Chondrocyte (in vitro differentiated cells): ENCODE measurements at places on chromosomes 1 and 21. TPM values are rescaled to one million over a fixed set of nuclear protein-coding genes. Genes with fewer than 3 reads are reported as not detected.

HCRTR1 gene
- total RNA-seq, result 0.21 to 0.45 TPM in 2 of 3 replicates, not detected in the other

S100A8 gene
- total RNA-seq, result not detected in 3 replicates

ACOT11 gene
- 0.25 to 0.56 TPM (median 0.41 TPM) in 3 replicates for total RNA-seq

FAM72D gene
- total RNA-seq, result 0.44 to 0.45 TPM in 2 of 3 replicates, not detected in the other

PPIAL4G gene
- total RNA-seq, result not detected in 3 replicates

DNA sequence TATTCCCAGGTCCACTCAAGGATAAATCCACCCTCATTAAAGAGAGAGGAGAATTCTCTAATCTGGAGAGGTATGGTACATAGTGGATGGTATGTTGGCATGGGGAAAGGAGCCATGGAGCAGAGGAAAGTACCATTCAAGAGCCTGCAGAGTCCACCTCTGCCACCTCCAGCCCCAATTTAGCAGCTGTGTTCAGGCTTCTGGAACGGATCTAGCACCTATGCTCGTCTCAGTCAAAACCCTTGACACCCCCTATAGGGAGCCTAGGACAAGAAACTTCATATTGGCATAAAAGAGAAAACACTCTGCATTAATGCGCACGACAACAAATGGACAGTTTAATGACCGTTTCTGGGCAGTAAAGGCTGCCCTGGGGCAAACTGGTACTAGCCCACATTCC is 161.1 kb upstream of the FAM78B start:
- DNase-seq, result no peak

DNA sequence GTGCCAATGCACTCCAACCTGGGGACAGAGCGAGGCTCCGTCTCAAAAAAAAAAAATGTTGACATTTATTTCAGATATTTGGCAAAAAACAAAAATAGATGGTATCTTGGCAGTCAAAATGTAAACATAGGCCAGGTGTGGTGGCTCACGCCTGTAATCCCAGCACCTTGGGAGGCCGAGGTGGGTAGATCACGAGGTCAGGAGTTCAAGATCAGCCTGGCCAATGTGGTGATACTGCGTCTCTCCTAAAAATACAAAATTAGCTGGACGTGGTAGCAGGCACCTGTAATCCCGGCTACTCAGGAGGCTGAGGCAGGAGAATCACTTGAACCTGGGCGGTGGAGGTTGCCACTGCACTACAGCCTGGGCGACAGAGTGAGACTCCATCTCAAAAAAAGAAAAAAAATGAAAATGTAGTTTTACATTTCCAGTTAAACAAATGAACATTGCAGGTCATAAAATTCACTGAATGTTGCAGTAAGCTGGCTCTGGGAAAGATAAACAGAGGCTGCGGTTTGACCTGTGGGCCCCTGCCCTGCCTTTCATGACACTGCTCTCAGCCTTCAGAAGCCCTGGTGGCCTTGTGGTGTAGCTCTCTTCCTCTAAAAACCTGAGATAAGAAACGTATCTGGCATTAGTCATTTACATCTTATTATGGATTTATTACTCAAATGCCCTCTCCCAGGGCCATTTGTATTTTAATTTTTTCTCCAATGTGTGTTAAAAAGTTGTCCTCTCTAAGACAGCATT is 12.2 kb upstream of the SLC44A3 start:
- DNase-seq, result no peak

DNA sequence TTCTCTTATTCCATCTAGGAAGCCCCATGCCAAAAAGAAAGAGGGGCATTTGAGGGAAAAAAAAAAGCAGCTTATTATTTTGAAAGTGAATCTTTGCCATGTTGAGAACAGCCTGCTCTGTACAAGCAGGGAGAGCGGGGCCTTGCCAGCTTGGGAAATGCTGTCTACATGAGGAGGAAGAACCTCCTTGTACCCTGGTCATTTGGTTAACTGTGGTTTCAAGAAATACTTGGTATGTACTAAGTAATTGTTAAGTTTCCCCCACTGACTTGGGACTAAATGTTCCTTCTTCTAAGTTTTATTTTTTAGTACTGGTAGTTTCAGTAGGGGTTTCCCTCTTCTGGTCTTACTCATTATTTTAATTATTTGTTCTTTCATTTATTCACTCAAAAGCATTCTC is 144.1 kb upstream of the HOOK1 start:
- no peak for DNase-seq

DNA sequence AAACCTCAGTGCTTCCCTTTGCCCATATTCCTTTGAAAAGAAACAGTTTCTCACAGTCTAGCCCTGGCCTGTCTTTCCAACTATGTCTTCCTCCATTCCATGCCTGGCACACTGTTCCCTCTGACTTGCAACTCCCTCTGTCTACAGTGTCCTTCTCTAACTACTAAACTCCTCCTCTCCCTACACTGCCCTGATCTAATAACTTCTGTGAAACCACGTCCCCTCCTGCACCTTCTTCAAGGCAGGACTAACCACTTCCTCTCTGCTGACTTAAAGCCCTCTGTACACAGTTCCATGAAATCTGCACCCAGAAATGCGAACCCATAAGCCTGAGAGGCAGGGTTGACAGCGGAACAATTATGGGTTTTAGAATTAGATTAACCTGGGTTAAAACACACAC is 62.2 kb upstream of the ATP1B1 start:
- DNase-seq, result no peak

GRCh38 chr1:113146242-113147072 is 73.5 kb downstream of the LRIG2 start:
- no peak for DNase-seq

GRCh38 chr1:145804235-145805045 is 19.5 kb downstream of the RNF115 start:
- no peak for DNase-seq
